ENCODE measurements at places on chromosomes 3 and 15. TPM values are rescaled to one million over a fixed set of nuclear protein-coding genes. Genes with fewer than 3 reads are reported as not detected.

GRCh38 chr3:170815340-170815739, 54.7 kb downstream of the RPL22L1 start:
- DNase-seq: no peak

DNA sequence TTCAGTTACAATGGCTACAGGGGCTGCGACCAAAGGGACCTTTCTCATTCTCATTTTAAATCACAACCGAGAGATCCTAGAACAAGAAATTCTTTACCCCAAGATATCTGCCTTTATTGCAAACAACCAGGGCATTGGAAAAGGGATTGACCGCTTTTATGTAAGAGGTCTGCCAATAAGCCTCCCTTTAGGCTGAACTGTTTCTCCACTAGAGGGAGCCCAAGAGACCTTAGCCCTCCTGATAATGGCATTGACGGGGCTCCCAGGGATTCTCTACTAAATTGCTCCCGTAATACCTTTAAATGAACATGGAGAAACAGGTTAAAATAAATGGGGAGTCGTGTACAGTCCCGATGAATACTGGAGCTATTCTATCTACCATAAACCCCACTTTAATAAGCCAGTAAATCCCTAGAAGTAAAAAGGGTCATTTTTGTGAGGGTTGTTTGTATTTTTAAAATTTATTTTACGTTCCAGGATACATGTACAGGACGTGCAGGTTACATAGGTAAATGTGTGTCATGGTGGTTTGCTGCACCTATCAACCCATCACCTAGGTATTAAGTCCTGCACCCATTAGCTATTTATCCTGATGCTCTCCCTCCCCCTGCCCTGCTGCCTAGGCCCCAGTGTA, 7.5 kb upstream of the IGSF10 start:
- no peak for DNase-seq

DNA sequence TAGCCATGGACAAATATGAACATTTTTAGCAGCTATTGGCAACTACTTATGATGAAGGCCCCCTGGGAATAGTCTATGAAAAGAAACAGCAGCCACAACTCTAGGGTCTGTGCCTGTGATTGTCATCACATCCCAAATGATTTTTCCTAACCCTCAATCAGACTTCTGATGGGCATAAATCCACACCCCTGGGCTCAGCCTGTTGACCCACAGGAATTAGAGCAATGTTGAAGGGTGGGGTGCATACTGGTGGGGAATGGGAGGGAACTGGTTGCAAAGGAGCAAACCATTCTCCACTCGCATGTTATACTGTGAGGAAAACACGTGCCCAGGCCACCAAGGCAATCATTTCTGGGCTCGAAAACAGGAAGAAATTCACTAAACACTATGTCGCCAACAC, 106.5 kb upstream of the CTNNB1 start:
- no peak for DNase-seq

- DNase-seq: no peak
Measured at GRCh38 chr3:129398803-129399144, 29.7 kb downstream of the EFCAB12 start.

GRCh38 chr3:123610331-123610730, 25.5 kb upstream of the HACD2 start:
- DNase-seq: no peak

- DNase-seq: no peak
Measured at GRCh38 chr15:67416891-67417290, 104.0 kb upstream of the C15orf61 start.

GRCh38 chr3:1380926-1381646, 288.3 kb downstream of the CNTN6 start:
- no peak for DNase-seq

DNA sequence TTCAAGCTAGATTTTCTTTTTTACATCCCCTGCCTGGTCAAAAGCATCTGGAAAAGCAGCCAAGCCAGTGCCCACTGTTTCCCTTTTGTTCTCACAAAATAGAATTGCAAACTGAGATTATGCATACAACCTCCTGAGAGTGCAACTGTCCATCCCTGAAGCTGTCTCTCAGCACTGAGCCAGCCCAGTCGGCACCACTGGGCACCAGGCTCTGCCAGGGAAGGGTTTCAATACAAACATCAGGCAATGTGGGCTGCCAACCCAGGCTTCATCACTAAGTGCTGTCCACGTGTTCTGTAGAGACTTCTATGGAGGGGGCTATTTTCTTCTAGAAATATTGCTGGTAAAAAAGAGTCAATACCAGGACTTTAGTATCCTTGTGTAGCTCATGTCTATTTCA, 356.3 kb upstream of the TBL1XR1 start:
- no peak for DNase-seq

GRCh38 chr3:113736548-113737089, 9.4 kb downstream of the NAA50 start:
- DNase-seq: no peak

DNA sequence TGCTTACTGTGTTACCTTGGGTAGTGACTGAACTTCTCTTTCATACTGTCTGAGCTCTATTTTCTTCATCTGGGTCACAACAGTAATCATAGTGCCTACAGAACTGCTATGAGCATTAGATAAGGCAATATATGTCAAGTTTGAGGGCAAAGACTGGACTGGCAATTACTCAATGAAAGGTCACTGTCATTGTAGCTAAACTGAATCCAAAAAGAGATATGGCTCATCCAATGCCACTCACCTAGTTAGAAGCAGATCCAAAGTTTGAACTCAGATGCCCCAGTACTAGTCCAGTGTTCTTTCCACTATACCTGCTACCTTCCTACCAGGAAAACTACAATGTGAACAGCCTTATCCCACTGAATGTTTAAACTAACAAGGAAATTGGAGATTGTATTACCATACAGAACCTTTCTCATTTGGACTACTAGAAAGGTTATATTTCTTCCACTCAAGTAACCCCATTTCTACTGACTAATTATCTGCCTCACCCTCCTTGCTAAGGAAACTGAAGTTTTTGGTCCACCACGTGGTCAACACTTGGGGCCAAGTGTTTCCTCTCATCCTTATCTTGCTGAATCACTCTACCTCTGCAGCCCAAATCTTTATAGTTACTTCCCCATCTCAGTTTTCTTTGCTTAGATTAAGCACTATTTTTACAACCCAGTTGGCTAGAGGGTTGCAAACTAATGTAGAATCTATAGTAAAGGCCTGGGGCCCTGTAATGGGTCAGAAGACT, 202.3 kb upstream of the LPP start:
- no peak for DNase-seq

DNA sequence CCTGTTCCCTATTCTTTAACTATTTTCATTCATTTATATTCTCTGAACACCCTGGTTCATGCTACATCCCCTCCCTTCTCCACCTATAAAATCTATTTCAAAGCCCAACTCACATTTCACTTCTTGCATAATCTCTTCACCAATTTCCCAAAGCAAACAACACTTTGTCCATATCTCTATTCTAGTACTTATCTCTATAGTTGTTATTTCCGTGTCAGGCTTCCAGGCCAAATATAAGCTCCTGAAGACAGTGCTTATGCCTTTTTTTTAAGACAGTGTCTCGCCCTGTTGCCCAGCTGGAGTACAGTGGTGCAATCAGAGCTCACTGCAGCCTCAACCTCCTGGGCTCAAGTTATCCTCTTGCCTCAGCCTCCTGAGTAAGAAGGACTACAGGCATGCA, 43.6 kb downstream of the DNAH12 start:
- no peak for DNase-seq

DNA sequence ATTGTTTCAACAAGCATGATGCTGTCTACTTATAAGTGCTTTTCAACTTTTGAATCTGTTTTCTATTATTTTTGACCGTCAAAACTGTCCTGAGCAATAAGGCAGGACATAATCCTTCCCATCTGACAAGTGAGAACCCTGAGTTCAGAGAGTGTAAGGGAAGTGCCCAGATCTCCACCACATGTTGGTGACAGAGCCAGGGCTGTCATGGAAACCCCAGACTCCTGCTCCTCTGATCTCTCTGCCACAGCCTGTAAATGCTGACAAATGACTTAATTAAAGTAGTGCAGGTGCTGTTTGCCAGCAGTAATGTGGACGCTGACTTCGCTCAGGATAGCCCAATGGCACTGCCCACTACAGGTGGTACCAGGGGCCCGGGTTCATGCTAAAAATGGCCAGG, 40.3 kb downstream of the SPSB4 start:
- no peak for DNase-seq

- DNase-seq: no peak
Measured at GRCh38 chr15:95405447-95405846, 925.1 kb upstream of the NR2F2 start.

GRCh38 chr3:194166682-194167479, 30.9 kb downstream of the HES1 start:
- no peak for DNase-seq

DNA sequence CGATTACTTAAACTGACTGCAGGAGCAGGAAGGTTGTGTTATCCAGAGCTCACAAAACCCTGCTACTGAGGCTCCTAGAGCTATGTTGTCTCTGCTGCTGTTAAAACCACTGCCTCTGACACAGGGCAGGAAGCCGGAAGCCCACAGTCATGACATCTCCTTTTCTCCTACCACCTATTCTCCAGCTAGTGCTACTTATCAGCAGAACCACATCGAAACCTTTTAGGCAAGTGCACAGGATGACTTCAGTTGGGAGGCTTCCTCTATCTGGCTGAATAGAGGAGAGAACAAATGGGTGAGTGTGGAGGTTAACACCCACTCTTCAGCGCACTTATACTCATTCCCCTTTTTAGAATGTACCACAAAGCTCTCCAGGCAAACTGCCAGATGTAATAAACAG, 638.0 kb downstream of the OTOL1 start:
- DNase-seq: no peak

- DNase-seq: no peak
Measured at GRCh38 chr3:13750731-13751130, 129.1 kb downstream of the WNT7A start.

DNA sequence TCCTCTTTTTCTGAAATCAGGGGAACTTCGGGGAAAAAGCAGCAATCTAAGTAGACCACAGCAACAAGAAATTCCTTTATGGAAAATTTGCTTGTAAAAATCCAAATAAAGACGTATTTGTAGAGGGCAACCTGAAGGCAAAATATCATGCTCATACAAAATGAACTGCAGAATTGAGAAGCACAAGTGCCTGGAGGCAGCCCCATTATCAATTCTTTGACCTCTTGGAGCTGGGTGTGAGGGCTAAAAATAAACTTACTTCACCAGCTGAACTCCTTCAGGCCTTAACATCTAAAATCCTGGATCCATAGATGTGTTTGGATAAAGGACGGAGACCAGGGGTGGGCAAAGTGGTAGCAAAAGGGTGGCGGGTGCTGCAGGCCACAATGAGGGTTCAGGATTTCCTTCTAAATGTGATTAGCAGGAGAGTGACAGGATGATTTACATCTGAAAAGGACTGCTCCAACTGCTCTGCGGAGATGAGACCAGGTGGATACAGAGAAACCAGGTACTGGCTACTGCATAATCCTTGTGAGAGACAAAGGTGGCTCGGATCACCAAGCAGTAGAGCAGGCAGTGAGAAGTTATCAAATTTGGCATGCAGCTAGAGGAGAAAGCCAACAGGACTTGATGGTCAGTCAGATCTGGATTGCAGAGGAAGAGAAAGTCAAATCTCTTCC, 81.7 kb upstream of the TJP1 start:
- DNase-seq: no peak

GRCh38 chr15:32636410-32636809, 5.1 kb upstream of the SCG5 start:
- DNase-seq: no peak

DNA sequence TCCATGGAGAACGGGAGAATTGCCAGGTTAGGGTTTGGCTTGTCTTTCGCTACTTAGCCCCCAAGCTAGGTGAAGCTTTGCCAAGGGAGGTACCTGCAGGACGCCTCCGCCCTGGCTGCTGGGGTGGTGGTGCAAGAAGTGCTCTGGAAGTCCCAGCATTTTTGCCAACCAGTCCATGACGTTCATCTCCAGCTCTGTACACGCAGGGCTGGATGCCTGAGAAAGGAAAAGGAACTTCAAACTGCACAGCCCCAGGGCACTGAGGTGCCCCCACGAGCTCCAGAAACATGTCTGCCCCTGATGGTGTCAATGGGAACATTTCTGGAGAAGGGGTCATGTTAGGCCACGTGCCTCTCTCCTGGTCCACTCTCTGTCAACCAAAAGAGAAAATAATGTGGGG, 8.2 kb downstream of the HDC start:
- no peak for DNase-seq

- DNase-seq: no peak
Measured at GRCh38 chr15:92881211-92881754, 18.8 kb upstream of the CHD2 start.

DNA sequence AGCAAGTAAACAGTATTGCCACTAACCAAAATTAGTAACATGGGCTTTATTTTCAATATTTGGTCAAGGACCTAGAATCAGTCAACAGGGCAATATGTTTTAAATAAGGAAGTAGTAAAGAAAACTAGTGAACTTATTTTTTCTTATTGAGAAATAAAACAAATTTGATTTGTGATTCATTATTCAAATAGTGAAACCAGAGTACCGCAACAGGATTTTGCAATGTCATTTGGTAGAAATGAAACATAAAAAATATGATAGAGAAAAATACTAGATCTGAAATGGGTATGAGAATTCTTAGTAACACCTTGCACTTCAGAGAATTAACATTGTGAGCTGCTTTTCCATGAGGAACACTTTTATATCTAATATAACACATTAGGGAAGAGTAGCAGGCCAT, 291.8 kb upstream of the GBE1 start:
- DNase-seq: no peak

DNA sequence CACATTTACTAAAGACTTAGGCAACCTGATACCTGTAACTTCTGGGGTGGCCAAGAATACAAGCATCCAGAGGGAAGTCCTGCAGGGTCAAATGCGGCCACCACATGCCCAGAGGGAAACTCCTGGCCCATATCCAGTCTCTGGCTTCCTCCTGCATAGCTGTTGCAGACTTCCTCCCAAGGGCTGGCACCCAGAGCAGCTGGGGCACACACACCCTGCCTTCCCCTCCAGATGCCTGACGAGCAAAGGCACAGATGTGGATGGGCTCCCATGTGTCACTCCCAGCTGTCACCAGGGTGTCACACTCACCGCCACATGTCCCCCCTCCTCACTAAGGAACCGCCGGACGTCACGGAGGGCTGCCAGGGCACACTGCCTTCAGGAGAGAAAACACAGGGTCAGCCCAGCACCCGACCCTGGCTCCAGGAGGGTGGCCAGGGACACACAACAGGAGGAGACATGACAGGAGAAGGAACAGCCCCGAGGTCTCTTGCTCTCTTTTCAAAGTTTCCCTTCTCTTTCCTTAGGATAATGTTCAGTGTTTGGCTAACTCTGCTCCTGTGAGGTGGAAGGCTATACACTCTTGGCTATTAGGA, 13.2 kb downstream of the PFKFB4 start:
- no peak for DNase-seq

The FBXW12 gene
- total RNA-seq: not detected

The GPD1L gene
- 11.5 TPM for total RNA-seq

The HHATL gene
- total RNA-seq: not detected

The C3orf49 gene
- total RNA-seq: not detected

The RTP1 gene
- not detected for total RNA-seq

The FOXL2 gene
- not detected for total RNA-seq

The EHHADH gene
- total RNA-seq: 0.70 TPM

The LINGO1 gene
- 12.2 TPM for total RNA-seq

The ERICH6 gene
- total RNA-seq: not detected

The PPCDC gene
- total RNA-seq: 12.9 TPM

The KLHDC8B gene
- 35.1 TPM for total RNA-seq

The A4GNT gene
- total RNA-seq: not detected
